ENCODE measurements at places on chromosomes 16 and 17.

DNA sequence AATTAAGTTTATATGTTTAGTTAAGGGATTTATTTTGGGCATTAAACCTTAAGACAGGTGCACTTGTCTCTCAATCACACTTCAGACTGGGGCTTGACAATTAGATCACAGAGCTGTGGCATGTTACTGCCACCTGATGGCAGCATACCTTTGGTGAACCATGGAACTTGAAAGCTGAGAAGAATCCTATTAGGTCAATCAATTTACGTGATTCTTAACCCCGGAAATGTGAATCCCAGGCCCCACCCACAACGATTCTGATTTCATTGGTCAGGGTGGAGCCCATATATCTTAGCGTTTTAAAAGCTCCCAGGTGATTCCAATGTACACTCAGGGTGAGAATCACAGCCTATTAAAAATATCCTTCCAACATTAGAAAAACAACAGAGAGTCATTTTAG is 91.0 kb downstream of the GSG1L start:
- peak; percentile 47 for DNase-seq

GRCh38 chr17:73103641-73104335 is 11.3 kb upstream of the SLC39A11 start:
- no peak for DNase-seq

DNA sequence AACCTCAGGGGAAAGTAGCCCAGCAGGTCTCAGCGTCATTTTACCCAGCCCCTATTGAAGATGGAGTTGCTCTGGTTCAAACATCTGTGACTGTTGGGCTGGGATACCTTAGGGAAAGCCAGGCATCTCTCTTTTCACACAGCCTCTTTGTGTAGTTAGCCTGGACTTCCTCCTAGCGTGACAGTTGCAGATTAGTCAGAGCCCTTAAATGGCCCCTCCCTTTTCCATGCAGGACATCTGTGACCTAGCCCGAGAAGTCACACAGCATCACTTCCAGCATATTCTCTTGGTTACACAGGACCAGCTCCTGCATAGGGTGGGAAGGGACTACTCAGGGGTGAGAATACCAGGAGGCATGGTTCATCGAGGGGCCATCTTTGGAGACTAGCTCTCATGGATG is 375.0 kb upstream of the RBFOX1 start:
- no peak for DNase-seq

- DNase-seq, result peak; percentile 53
These were observed 4.7 kb upstream of the IL17C start for GRCh38 chr16:88633684-88634140.

DNA sequence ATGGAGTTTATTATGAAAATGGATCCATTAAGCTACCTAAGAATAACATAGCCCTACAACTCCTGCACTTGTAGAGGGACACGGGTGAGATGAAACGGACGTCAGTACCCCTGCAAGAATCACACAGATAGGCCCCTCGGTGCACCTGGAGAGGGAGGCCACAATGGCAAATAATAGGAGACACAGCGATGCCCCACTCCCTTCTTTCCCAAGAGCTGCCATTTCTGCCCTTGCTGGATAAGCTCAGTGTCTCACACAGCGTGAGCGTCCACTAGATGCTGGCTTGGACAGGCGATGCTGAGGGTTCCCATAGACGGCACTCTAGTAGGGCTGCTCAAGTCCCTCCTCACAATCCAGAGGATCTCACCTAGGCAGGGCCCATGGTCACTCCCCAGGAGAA is 67.8 kb downstream of the ADCY9 start:
- no peak for DNase-seq

- no peak for DNase-seq
These were observed 25.1 kb upstream of the ADGRG1 start for GRCh38 chr16:57603115-57604024.

- DNase-seq, result no peak
These were observed 8.5 kb downstream of the CSF3 start for GRCh38 chr17:40023590-40024292.

GRCh38 chr16:57042157-57043111 is 49.9 kb upstream of the CPNE2 start:
- peak; percentile 87 for DNase-seq

DNA sequence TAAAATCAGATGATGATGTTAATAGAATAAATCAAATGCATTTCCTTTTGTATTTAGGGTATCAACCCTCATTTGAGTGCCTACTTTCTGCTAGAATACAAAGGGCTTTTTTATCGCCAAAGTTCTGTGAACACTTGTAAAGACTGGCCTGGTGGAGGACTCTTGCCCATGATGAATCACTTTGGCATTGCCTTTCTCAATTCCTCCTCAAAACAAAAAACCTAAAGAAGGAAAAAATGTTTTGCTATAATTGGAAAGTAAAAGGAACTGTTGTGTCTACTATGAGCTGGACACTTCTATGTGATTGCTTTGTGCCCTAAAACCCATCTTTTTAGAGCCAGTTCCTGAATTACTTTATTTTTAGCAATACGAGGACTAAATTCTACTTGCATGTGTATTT is 13.0 kb upstream of the DHRS11 start:
- no peak for DNase-seq

All from CD4-positive, alpha-beta T cell treated with Interleukin-17A for 4 hours (primary cell).